Foreskin fibroblast (primary cell): ENCODE measurements at places on chromosomes 16 and 17.
A peak's percentile ranks its signal among the peaks of the same experiment; 100 is the strongest.

- DNase-seq = no peak
Measured at GRCh38 chr16:65746941-65747340, 619.5 kb upstream of the CDH5 start.

DNA sequence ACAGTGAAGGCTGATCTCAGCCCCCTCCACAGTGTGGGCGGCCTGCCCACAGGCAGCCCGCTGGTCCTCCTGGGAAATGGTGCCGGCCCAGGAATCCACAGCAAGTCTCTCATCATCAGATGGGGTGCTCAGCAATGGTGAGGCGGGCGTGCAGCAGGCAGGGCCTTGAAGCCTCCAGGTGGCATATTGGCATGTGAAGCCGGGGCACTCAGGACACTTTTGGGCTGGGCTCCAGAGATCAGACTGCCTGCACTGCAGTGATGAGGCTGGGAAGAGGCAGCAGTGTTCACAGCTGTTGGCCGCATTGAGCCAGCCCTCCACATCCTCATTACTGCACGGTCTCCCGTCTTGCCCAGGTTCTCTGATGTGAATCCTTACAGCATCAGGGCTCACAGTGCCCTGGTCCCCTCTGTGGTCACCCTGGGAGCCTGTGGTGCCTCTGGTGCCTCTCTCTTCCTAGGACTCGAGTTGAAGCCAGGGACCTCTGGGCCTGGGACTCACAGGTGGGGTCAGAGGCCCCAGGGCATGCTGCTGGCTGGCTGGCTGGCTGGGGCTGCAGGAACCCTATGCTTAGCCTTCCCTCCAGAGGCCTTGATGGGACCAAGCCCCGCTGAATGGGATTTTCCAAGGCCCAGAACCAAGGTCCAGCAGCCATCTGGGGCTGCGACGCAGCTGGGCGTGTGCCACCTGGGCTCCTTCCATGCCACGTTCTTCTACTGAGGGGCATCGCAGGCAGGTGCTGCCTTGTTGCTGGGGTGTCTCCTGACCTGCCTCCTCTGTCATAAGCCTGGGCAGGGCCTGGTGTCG is 48.6 kb downstream of the TNFRSF13B start:
- DNase-seq = no peak

DNA sequence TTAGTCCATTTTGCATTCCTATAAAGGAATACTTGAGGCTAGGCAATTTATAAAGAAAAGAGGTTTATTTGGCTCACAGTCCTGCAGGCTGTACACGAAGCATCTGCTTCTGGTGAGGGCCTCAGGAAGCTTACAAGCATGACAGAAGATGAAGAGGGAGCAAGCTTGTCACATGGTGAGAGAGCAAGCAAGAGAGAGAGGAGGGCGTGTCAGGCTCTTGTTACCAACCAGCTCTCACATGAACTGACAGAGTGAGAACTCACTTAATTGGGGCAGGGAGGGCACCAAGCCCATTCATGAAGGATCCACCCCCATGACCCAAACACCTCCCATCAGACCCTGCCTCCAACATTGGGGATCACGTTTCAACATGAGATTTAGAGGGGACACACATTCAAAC is 1.6 kb downstream of the CHCT1 start:
- no peak for DNase-seq

DNA sequence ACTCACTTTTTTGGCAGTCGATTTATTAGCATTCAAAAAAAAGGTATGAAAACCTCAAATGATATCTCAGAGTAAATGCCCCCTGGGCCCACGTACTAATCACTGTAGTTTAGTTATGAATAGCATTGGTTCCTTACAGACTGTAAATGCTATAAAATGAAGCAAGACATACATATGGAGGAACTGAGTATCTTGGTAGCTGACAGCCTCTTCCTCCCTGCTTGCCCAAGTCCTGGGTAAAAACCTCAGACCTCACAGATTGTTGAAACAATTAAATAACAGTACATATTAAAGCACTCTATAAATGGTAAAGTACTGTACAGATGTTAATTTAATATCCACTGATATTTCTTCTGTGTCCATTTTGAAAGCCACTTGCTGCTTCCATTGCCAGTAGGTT is 33.2 kb upstream of the ABCC11 start:
- DNase-seq = no peak

DNA sequence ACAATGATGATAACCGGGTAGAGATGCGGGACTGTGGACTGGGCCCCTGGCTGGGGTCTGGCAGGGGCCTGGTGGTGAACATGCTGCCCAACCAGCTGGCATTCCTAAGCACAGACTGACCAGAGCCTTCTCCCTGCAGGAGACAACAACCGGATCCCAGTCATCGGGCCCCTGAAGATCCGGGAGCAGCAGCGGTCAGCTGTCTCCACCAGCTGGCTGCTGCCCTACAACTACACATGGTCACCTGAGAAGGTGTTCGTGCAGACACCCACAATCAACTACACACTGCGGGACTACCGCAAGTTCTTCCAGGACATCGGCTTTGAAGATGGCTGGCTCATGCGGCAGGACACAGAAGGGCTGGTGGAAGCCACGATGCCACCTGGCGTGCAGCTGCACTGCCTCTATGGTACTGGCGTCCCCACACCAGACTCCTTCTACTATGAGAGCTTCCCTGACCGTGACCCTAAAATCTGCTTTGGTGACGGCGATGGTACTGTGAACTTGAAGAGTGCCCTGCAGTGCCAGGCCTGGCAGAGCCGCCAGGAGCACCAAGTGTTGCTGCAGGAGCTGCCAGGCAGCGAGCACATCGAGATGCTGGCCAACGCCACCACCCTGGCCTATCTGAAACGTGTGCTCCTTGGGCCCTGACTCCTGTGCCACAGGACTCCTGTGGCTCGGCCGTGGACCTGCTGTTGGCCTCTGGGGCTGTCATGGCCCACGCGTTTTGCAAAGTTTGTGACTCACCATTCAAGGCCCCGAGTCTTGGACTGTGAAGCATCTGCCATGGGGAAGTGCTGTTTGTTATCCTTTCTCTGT is 5.1 kb upstream of the SLC7A6 start:
- DNase-seq = no peak

DNA sequence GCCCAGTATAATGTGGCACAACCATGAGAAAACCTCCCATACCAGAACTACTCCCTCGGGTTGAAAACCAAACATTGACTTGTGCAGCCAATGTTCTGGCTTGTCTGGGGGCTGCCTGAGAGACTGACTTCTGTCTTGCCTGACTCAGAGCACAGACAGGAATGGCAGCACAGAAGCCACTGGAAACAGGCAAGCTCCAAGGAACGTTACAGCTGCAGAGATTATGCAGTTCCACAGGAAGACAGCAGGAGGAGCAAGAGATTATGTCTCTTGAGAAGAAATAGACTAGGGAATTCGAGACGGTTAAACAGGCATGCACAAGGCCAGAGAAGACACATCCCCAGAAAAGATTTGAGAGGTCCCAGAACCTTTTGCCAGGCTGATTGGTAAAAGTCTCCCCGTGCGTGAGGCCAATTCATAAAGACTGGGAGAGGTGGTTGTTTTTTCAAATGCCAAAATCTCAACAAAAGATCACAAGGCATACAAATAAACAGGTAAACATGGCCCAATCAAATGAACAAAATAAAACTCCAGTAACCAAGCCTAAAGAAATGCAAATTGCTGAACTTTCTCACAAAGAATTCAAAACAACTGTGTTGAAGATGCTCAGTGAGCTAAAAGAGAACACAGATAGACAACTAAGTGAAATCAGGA is 90.6 kb upstream of the CDH5 start:
- peak; percentile 71 for DNase-seq

- DNase-seq = no peak
Measured at GRCh38 chr17:19381361-19381740, 3.1 kb downstream of the MAPK7 start.

DNA sequence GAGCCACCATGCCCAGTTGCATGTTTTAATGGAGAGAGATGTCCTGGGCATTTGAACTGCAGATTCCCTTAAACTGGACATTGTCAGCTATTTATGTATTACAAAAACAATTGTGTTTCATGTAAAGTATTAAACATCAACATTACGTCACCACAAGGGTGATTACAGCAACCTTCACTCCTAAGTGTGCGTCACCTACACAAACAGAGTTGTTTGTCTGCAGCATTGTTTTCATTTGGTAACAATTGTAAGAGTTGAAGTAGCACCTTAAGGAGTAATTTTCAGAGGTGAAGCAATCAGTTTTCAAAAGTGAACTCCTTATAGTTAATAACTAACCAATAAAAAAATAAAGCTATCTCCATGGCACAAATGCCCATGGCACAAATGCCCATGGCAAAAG is 271.4 kb downstream of the IRX3 start:
- no peak for DNase-seq

- no peak for DNase-seq
Measured at GRCh38 chr16:76502555-76502954, 225.4 kb downstream of the CNTNAP4 start.

DNA sequence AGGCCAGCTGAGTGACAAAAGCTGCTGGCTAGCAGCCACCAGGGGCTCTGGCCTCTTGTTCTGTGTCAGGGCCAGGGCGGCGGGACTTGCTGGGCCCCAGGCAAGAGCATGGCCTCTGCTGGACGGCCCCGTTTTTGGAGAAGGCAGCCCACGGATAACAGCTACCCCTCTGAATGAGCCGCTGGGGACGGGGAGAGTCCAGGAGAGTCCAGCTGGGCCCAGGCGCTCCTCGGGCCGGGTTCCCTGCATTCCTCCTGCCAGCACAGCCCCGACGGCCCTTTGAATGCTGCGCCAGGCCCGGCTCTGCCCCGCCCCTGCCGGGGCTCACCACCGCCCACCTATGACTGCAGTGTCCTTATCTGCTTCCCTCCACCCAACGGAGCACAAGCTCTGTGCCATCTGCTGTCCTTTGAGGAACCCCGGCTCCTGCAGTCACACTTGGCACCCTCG is 33.4 kb downstream of the SLC7A5 start:
- no peak for DNase-seq

DNA sequence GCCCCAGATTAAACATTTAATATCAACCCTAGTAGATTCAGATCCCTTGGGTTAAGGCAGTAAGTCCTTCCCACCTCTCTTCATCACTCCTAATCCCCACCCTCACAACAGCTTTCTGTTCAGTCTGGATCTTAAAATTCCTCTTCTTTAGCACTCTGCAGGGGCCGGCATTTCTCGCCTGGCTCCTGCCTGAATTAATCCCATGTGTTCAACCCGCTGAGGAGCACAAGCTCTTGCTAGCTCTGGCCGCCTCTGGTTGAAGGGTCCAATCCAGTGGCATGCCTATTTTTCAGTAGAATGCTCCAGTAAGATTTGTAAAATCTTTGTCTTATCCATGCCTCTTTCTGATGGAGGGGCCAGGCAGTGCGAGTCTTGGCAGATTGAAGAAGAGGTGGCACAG is 59.2 kb downstream of the CYB5B start:
- DNase-seq = no peak

GRCh38 chr16:12225806-12226465 is 249.4 kb downstream of the SNX29 start:
- peak; percentile 79 for DNase-seq

GRCh38 chr16:89883346-89884040 is 10.1 kb downstream of the TCF25 start:
- no peak for DNase-seq

DNA sequence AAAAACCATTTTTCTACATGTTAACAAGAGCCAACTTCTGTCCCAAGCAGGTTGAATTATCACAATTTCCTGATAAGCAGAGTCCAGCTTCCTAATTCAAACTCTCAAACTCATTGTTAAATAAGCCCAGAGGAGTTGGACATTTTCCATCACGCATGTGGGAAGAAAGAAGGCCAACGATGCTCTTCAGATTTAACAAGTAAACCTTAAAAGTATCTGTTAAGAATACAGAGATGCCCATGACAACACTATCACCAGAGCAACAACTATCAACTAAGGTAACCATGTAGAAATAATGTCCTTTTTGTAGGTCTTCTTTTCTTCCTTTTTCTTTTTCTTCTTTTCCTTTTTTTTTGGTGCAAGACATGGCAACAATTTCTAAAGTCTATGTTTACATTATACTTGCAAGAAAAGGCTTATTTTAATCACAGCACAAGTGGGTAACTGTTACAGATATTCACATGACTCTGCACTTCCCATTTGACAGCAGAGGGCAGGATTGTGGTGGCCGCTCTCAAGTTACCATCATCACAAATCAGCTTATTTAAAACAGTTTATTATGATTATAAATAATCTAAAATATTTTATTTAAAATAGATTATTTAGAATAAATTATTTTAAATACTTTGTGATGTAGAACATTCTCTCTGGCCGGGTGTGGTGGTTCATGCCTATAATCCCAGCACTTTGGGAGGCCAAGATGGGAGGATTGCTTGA is 35.7 kb upstream of the DHRS7B start:
- DNase-seq = peak; percentile 42

- no peak for DNase-seq
Measured at GRCh38 chr17:42129109-42129837, 6.7 kb downstream of the HSPB9 start.

DNA sequence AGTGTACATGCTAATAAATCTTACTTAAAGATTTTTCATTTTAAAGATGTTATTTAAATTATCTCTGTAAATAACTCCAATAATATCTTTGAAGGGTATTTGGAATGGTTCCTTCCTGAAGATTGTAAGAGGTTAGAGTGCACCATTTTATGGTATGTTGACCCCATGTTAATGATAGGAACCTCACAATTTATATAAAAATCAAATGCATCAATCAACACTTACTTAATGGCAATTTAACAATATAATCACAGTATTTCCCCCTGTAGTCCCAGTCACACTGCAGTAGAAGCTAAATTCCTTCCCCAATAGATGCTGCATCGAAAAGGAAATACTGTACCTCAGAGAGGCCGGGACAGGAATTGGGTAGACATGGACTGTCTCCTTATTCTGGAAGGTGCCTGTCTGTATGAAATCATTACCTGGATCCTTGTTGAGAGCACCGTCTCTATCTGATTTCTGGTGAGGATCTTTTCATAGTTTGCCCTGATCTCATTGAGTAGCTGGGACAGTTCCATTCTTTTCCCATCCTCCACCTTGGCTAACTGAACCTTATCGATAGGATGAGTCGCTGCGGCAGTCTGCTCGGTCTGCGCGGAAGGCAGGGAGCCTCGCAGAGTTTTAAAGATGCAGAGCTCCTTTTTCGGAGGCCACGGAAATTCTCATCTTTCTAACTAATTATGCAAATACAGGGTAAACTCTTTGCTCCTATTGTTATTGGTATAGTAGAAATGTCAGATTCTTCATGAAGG is at the start of gene KRT222:
Gene KRT222 (minus strand): TSS at position 596 of the 752 bp plus-strand sequence. CDS start 78 bp downstream, at position 518.
- DNase-seq = peak; percentile 24

DNA sequence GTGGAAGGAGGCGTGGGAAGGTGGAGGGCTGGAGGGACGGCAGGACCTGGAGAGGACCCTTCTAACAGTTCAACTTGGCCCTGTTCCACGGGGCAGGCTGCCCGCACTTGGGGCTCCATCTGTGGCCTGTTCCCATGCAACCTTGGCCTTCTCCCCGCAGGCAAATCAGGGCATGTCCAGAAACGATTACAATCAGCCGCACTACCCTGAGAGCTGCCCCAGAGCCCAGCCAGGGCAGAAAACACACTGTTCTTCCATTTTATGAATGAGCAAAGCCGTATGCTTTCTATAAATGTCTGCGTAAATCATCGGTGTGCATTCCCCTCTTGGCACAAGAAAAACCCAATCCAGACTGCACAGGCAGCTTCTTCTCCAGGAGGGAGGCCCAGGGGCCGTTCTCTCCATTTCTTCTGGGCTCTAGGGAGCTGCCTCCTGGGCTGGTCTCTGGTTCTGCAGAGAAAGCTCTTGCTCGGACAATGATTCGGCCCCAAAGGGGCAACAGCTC is 228.7 kb downstream of the SOX9 start:
- DNase-seq = no peak

- DNase-seq = peak; percentile 9
Measured at GRCh38 chr16:19223235-19224170, 55.5 kb downstream of the SYT17 start.

GRCh38 chr17:17545984-17546383 is 45.5 kb downstream of the PEMT start:
- no peak for DNase-seq
